Central memory CD8-positive, alpha-beta T cell (primary cell): ENCODE measurements at places on chromosomes 2 and 18.
A peak's percentile ranks its signal among the peaks of the same experiment; 100 is the strongest.

DNA sequence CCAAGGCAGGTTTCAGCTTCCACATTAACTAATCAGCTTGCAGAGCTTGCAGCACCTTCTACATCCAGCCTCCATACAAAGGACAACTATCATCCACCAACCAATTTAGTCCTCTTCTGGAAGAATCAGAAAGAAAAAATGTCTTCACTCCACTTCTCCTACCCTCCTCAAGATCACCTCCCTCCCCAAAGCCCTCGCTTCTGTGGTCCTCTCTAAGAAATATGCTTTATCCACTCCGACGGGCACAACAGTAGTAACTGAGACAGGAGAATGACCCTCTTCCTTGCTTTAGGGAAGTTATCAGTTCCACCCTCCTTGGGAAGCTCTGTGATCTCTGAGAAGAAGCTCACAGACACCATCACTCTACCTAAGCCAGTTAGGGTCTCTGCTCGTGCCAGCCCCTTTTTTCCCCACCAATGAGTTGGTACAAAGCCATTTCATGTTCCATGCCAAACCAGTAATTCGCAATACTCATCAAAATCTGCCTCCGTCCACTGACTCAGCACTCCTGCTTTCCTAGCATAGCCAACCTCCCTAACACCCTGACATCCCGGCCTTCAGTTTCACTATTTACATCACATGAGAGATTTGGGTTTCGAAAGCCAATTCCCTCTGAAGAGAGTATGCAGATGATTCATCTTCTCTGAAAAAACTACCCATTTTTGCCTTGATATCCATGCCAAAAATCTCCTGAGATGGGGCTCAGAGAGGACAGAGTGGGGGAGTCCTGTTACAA is 114.1 kb upstream of the PKDCC start:
- DNase-seq = no peak
- no peak overlapping the region for H3K27ac ChIP-seq
- H3K36me3 ChIP-seq = peaks cover 2% of the 10 kb centered on the region
- H3K4me1 ChIP-seq = peaks cover 7% of the 10 kb centered on the region

DNA sequence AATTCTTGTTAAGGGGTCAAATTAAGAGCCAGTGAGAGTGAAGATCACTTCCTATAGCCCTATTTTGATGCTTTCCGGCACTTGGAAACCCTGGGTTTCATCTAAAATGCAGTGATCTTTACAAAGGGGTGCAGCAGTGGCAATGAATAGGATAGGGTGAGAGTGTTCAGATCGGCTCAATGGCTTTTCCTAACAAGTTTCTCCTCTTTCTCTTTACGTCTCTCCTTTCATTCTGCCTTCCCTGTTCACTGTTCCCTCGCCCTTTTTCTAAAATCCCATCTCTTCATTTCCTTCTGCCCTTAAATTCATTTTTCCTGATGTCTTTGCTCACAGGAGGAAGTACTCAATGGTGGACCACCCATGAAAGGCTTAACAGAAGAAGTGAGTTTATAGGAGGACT is 86.0 kb downstream of the CTIF start:
- H3K27me3 ChIP-seq = peaks cover 18% of the 10 kb centered on the region
- H3K4me1 ChIP-seq = no peaks in the 10 kb centered on the region
- H3K4me3 ChIP-seq = no peak overlapping the region

DNA sequence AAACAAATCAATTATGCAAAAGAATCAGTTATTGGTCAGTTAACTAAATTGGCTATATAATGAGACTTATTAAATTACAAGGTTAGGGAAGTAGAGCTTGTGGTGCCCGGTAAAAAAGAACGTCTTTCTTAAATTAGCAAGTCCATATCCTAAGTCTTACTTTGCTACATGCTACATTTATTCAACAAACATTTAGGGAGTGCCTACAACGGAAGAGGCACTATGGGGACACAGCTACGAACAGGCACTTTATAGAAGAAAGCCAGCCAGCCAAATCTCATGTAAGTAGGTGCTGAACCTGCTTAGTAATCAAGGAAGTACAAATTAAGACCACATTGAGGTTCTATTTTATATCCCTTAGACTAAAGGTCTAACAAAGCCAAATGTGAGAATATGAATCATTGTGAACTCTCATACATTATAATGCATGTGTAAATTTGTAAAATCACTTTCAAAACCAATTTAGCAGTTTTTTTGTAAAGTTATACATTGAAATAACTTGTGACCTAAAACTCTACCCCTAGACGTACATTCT is 59.9 kb downstream of the PDK1 start:
- no peaks in the 10 kb centered on the region for H3K27me3 ChIP-seq
- no peak overlapping the region for H3K4me3 ChIP-seq
- DNase-seq = no peak
- peaks cover 3% of the 10 kb centered on the region for H3K36me3 ChIP-seq
- H3K4me1 ChIP-seq = no peaks in the 10 kb centered on the region
- H3K27ac ChIP-seq = no peak overlapping the region

DNA sequence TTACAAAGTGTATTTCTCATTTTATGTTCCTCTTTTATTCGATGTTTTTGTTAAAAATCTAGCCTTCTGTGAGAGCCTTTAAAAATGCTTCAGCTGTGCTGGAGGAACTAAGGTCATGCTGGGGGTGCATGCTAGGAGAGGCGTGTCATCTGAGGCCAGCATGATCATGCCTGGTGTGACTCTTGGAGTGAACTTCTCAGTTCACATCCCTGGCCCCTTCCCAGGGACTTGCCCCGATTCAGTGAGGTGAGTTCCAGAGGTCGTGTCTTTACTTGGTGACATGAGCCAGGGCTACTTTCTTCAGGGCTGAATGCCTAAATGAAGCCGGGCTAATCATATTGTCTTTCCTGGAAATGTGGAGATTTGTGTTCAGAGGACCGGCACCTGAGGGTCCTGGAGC is 264.9 kb downstream of the MREG start:
- peaks cover 7% of the 10 kb centered on the region for H3K4me1 ChIP-seq
- H3K27ac ChIP-seq = no peak overlapping the region
- no peak for DNase-seq
- peaks cover 23% of the 10 kb centered on the region for H3K27me3 ChIP-seq

GRCh38 chr18:63025251-63026090 is 294.1 kb downstream of the BCL2 start:
- DNase-seq = no peak
- no peaks in the 10 kb centered on the region for H3K27me3 ChIP-seq

DNA sequence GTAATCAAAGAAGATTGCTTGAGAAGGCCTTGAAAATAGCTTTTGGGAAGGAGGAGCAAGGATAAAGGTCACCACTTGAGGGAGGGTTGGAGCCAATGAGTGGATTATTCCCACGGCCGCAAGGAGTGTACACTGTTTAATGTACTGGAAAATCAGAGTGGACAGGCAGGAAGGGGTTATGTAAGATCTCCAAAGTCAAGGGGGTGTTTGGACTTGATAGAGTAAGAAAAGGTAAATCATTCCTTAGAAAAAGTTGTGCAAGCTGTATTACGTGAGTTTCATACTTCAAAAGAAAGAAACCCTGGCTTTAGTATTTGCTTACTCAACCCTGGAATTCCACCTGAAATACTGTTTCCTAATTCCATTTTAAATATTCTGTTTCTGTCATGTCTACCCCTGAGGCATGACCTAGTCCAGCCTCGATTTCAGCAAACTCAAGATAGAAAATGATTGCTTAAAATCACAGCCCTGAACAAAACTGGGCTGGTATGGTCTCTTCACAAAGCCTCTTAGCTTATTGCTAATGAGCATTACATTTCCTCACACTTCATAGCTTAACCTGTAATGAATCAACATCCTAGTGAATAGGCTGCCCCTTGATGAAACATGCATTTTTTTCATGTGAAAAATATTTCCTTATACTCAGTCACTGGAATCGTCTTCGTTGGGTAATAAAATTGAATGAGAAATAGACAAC is 1.1 kb downstream of the MREG start:
- H3K4me1 ChIP-seq = peaks cover 56% of the 10 kb centered on the region
- H3K4me3 ChIP-seq = peak overlapping the region; percentile 87
- no peaks in the 10 kb centered on the region for H3K27me3 ChIP-seq
- peak overlapping the region; percentile 80 for H3K27ac ChIP-seq
- DNase-seq = no peak
- H3K36me3 ChIP-seq = peaks cover 6% of the 10 kb centered on the region

DNA sequence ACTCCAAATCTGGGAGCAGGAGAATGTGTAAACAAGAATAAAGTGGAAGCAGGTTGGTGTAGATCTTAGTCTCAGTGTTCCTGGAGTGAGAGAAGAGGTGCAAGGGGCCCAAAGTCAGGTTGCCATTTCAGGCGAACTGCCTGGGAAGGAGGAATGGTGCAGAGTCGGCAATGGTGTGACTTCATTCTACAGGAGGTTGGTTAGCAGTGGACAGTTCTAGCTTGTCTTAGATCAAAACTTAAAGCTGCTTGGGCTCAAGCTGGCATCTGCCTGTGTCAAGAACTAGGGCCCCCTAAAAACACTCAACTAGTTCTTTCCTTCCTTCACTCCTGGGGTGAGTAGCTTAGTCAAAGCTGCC is 3.5 kb downstream of the STK16 start:
- peak overlapping the region; percentile 78 for H3K4me3 ChIP-seq
- H3K27ac ChIP-seq = peak overlapping the region; percentile 83
- peaks cover 83% of the 10 kb centered on the region for H3K4me1 ChIP-seq
- no peak for DNase-seq
- H3K27me3 ChIP-seq = no peaks in the 10 kb centered on the region
- H3K36me3 ChIP-seq = peaks cover 74% of the 10 kb centered on the region

DNA sequence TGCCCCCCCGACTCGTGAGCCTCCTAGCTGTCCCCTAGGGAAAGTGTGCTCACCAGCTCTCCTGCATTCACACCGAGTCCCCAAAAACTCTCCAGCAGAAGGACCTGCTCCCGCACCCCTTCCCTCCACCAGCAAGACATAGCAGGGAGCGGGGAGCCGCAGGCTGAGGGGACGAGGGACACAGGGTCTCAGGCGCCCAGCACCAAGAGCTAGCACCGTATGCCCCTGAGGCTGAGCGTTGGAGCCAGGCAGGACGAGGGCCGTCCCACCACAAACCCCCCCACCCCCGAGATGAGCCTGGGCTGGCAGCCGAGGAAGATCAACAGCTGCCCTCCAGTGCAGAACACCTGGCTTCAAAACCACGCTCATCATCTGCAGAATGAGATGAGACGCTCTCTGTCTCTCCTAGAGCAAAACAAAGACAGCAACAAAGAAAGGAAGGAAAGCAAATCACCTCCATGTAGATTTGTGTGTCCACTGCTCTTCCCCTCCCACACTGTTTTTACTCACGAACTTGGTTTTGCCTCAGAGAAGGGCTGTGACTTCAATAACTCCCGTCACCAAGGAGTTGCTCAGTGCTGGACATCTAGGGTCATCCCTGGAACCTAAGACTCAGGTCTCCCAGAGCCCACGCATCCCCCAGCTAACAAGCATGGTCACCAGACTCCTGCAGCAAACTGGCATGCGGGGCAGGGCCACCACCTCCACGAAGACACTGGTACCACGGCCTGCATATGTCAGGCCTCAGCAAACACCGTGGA is 39.7 kb upstream of the SALL3 start:
- DNase-seq = no peak
- no peaks in the 10 kb centered on the region for H3K4me1 ChIP-seq
- H3K27ac ChIP-seq = no peak overlapping the region
- peaks cover 28% of the 10 kb centered on the region for H3K27me3 ChIP-seq
- H3K36me3 ChIP-seq = no peaks in the 10 kb centered on the region
- H3K4me3 ChIP-seq = no peak overlapping the region

GRCh38 chr2:106316915-106317314 is 122.8 kb upstream of the UXS1 start:
- H3K36me3 ChIP-seq = no peaks in the 10 kb centered on the region
- DNase-seq = no peak
- no peak overlapping the region for H3K27ac ChIP-seq

DNA sequence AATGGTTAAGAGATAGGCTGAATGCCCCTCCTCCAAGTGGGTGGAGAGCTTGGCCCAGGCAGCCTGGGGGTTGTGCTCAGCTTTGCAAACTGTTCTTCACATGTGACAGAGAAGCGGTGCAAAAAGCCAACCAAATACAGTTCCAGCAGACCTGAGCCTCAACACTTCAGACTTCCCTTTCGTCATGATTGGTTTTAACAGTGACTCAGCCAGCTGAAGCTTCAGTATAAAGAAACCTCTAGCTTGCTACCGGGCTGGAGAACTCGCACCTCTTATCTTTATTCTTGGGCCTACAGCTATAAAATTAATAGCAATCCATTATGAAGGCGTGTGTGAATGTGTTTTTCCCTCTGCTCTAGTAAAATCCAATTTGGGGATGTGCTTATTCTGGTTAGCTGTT is 20.0 kb downstream of the SETBP1 start:
- peak; percentile 49 for DNase-seq
- H3K4me1 ChIP-seq = peaks cover 28% of the 10 kb centered on the region
- no peaks in the 10 kb centered on the region for H3K27me3 ChIP-seq
- peaks cover 3% of the 10 kb centered on the region for H3K36me3 ChIP-seq
- H3K4me3 ChIP-seq = no peak overlapping the region
- peak overlapping the region; percentile 80 for H3K27ac ChIP-seq

- H3K4me3 ChIP-seq = peak overlapping the region; percentile 97
- DNase-seq = no peak
- H3K36me3 ChIP-seq = peaks cover 15% of the 10 kb centered on the region
- no peaks in the 10 kb centered on the region for H3K27me3 ChIP-seq
- H3K27ac ChIP-seq = peak overlapping the region; percentile 99
Observed at GRCh38 chr2:33476793-33477190, 343 bp downstream of the RASGRP3 start.

DNA sequence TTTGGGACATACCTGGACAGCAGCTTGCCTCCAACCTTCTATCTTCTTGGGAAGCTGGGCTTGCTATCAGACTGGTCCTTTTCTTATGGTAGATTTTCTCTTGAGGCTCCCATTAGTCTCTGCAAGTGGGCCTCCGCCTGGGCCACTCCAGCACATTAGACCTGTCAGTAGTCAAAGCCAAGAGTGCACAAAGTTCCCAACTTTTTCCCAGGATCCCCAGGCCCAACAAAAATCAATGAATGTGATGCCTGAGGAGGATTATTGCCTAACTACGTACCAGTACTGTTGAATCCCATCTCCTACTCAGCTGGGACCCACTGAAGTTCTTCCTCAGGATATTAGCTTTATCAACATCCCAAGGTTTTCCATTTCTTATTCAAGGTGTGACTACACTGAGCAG is 51.7 kb downstream of the PROC start:
- H3K27me3 ChIP-seq = no peaks in the 10 kb centered on the region
- DNase-seq = no peak
- H3K4me3 ChIP-seq = no peak overlapping the region
- peaks cover 1% of the 10 kb centered on the region for H3K4me1 ChIP-seq

- no peaks in the 10 kb centered on the region for H3K4me1 ChIP-seq
- no peaks in the 10 kb centered on the region for H3K27me3 ChIP-seq
- H3K36me3 ChIP-seq = no peaks in the 10 kb centered on the region
- no peak for DNase-seq
- no peak overlapping the region for H3K27ac ChIP-seq
- H3K4me3 ChIP-seq = no peak overlapping the region
Observed at GRCh38 chr18:35172451-35173035, 68.3 kb upstream of the ZNF397 start.

DNA sequence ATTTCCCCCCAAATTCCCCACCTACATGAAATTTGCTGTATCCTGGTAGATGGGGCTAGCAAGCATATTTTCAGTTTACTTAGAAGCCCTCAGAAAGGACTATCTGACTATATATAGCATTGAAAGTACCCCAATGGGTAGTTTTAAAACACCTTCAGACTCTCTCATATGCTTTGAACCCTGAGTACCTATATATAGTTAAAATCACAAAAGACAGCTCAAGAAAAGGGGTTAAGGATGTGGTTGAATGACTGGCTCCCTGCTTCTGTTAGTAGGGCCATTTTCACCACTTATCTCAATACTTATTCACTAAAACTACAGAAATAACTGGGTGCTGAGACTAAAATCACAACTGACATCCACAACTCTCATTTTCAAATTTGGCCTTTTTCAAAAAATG is 18.5 kb downstream of the WDPCP start:
- no peak overlapping the region for H3K4me3 ChIP-seq
- peaks cover 2% of the 10 kb centered on the region for H3K36me3 ChIP-seq
